ENCODE measurements at places on chromosomes 3 and 15. TPM values are rescaled to one million over a fixed set of nuclear protein-coding genes. Genes with fewer than 3 reads are reported as not detected.

The TRH gene
- total RNA-seq = not detected

The LNP1 gene
- 0.85 TPM for total RNA-seq

The SNTN gene
- not detected for total RNA-seq

The MAGEL2 gene
- not detected for total RNA-seq

The GPR62 gene
- not detected for total RNA-seq

Data from A549 treated with CpdA at 1 μM for 4 hours (cell line).